Ammon's horn (tissue), 1 donor: ENCODE measurements at places on chromosomes 12 and 14.
A peak's percentile ranks its signal among the peaks of the same experiment; 100 is the strongest.

DNA sequence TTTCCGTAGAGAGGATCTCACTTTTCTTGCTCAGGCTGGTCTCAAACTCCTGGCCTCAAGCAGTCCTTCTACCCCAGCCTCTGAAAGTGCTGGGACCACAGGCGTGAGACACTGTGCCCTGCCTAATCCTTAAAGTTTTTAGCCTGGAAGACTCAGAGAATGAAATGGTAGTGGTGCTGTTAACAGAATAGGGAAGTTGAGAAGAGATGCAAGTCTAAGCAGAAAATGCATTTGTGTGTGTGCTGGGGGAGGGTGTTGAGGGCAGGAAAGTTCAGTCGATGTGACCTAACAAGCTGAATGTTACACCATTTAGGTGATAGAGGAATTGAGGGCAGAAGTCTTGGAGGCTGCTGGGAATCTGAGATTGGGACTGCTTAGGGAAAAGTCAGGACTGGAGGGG, 6.9 kb upstream of the TUBA1A start:
- DNase-seq: peak; percentile 45

DNA sequence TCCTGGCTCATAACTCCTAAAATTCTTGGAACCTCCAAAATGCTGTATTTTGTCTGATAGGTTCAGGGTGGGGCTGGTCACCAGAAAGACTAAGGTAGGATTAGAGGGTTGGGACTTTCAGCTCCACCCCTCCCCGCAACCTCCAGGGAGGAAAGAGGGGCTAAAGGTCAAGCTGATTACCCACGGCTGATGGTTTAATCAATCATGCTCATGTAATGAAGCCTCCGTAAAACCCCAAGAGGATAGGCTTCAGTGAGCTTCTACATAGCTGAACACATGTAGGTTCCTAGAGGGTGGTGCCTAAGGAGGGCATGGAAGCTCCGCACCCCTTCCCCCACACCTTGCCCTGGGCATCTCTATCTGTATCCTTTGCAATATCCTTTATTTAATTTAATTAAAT, 60.0 kb downstream of the DGLUCY start:
- DNase-seq: no peak

GRCh38 chr12:96872961-96873360, 34.1 kb upstream of the NEDD1 start:
- no peak for DNase-seq

DNA sequence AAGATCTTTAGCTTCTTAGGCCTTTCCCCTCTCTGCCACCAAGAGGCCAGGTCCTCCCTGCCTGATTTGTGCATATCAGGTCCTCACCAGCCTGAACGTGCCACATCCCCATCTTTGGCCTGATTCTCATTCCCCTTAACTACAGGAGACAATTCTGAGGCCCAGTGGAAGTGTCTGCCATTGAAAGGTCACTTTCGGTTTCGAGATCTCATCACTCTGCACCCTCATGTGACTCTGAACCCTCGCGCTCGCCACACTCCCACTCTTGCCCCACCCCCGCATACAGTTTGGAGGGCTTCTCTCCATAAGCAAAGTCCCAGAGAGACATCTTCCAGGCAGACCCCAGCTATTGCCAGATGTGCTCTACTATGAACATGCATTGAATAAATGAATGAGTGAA, 189.0 kb downstream of the NTF3 start:
- no peak for DNase-seq

DNA sequence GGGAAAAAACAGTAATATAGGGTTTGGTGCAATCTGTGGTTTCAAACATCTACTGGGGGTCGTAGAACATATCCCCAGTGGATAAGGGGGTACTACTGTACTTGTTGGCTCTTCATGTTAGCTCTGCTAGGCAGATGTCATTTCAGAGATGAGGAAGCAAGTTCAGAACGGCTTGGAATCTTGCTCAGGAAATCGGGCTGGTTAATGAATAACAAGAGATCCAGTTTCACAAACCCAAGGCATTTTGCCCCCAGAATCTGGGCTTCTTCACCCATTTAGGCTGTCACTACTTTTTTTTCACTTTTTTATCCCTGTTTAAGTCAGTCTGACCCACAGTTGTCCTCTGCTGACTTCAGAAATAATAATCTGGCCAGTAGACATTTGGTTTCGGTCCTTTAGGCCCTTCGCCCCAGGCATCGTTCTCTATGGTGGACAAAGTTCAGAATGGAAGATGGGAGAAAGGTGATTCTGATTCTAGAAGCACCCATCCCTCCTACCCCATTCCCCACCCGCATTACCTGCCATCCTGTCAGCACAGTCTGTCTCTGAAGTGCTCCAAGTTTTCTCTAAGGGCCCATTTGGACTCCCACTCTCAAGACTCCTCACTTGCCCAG, 4.5 kb downstream of the SUOX start:
- DNase-seq: no peak

DNA sequence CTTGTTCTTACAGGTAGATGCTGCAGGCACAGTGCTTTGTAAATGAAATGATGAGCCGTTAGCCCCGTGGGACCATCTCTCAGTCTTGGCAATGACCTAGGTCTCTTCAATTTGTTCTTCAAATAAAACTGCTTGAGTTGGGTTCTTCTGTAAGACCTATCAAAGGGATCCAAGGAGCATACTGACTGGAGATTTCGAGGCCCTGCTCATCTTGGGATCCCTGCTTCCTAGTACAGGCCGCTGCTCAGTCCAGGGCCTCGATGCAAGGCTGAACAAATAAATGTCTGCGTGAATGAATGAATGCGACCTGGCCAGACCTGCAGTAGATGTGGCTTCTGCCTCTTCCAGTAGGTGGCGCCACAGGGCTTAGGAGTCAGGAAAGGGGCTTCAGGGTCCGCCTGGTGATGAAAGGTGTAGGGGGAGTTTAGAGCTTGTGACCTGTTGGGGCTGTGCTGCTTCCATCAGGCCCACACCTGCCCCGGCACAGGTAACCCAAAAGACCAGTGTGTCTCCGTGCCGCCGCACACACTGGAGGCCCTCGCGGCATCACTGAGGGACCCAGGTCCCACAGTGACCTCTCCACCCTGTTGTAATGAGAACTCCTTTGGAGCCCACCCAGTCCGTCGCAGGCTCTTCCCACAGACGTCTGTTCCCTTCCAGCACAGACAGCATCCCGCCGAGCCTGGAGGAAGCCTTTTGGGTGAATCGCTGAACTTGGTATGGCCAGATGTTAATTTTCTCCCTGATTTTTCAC, 4.4 kb downstream of the CACNA1C start:
- peak; percentile 56 for DNase-seq

GRCh38 chr12:54051874-54052437, 1.7 kb upstream of the HOXC4 start:
- no peak for DNase-seq

- no peak for DNase-seq
These were observed 219.2 kb downstream of the TMEM121 start for GRCh38 chr14:105745433-105746123.

GRCh38 chr12:42056130-42056529, 88.5 kb downstream of the GXYLT1 start:
- DNase-seq: peak; percentile 49

DNA sequence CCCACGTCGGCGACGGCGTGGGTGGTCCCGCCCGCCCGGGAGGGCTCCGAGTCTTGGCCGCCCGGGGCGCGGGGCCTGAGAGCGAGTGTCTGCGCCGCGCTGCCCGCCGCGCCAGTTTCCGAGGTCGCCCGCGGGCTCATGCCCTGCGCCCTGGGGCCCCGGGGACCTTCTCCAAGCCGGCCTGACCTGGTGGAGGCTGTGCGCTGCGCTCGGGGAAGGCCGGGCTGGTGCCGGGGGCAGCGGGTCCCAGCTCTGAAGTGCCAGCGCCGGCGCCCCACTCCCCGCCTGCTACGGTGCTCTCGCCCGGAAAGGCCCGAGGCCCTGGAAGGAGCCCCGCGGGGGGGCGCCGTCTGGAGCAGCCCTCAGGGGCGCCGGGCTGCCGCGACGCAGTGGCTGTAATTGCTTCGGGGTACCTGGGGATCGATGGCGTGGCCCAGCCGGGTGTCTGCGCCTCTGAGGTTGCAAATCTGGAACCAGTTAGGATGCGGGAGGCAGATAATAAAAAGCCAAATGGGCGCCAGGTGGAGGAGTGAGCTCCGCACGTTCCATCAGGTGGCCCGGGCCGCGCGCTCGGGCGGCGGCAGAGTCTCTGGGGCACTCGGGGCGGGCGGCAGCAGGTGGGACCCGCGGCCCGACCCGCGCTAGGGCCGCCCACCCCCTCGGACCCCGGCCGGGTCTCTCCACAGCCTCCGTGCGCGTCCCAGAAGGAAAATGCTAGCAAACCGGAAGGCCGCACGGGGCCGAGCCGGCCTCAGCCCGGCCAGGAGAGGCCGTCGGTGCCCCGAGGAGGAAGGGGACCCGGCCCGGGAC, 102.3 kb upstream of the DIO3 start:
- no peak for DNase-seq

DNA sequence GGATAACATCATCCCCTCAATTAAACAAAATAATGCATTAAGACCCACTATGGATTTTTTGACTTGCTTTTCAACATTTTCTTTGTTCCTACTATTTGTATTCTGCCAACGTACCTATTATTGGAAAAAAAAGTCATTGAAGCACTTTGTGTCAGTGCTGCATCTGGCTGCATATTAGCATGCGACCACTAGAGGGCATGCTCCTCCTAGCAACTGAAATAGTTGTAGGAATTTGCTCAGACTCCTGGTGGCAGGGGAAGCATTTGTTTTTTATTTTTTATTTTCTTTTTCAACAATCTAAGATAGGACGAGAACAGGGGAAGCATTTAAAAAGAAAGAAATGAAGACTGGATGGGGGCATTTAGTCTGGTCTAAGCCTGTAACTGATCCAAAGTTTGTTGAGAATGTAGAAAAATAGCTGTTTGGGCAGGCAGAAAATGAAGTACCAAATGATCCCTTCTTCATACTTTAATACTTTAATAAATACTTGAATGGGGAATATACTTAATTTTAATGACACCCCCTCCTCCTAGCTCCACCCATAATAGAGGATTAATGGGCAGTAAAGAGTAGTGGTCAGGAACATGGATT, 14.5 kb upstream of the CLEC4A start:
- DNase-seq: peak; percentile 90

GRCh38 chr12:74415633-74416032, 122.0 kb upstream of the ATXN7L3B start:
- peak; percentile 52 for DNase-seq

GRCh38 chr14:91749868-91750267, 18.0 kb upstream of the CATSPERB start:
- DNase-seq: no peak

GRCh38 chr12:116454950-116455447, 104.2 kb upstream of the MAP1LC3B2 start:
- DNase-seq: no peak

GRCh38 chr14:101110729-101111619, 207.5 kb upstream of the RTL1 start:
- no peak for DNase-seq

- no peak for DNase-seq
These were observed 14.5 kb upstream of the WDR89 start for GRCh38 chr14:63656194-63656593.

DNA sequence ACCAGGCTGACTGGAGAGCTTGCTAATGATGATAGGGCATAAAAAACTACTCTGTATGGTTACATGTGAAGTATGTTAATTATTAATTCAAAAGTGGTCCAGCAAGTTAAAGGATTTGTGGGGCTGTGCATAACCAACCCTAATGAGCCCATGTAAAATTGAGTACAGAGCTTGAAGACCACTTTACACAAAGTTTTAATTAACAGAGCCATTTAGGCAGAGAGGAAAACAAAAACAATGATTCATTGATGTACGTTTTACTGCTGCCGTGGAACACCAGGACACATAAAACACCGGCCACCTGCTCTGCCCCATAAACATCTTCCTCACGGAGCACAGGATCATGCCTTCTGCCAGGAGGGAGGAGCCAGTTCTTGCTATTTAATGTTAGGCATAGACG, 83.5 kb downstream of the RIMBP2 start:
- no peak for DNase-seq

- DNase-seq: no peak
These were observed 128.6 kb upstream of the MYL2 start for GRCh38 chr12:111048991-111049390.

GRCh38 chr12:107513636-107514400, 171.8 kb upstream of the PWP1 start:
- no peak for DNase-seq

DNA sequence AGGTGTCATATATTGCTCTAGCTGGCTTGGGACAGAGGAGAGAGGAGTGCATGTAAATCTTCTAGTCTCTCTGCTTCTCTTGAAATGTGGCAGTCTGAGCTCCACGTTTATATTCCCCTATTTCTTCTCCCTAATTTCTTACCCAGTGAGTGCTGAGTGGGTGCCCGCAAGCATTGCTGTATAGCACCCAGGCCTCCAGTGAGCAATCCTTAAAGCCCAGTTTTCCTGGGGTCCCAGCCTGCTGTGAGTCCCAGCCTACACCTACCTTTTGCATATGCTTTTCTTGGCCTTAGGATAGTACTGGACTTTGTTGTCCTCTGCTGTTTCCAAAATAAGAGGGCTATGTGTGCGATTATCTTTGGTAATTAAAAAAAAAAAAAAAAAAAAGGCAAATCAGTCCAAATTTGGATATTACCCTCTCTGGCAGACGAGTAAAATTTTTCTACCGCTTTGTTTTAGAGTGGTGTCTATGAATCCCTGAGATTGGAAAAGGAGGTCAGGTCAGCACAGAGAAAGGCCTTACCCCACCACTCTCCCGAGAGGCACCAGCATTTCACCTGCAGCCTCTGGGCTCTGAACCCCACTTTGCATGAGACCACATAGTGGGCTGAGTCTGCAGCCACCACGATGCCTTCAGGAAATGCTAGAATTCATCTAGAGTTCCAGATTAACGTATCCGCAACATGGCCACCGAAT, 1.1 kb downstream of the MGST1 start:
- no peak for DNase-seq
